ENCODE measurements at places on chromosomes 3 and 15.

GRCh38 chr15:44812029-44812517, 75.7 kb downstream of the TRIM69 start:
- DNase-seq, result no peak

DNA sequence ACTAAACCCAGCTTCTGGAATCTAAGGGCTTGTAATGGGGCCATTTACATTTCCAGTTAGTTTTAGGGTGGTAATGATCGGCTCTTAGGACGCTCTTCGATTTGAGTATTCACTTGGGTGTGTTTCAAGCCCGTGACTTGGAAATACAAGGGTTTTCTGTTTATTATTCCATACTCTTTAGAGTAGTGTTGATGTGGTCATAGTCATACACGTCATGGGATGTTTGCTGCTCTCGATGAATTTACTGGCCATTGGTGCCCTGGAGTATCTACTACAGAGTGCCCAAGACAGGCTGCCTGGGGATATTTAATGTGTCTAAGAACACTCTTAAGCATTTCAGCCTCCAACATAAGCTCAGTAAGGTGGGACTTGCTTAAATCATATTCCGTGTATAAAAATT, 64.1 kb downstream of the PTPRG start:
- DNase-seq, result no peak

DNA sequence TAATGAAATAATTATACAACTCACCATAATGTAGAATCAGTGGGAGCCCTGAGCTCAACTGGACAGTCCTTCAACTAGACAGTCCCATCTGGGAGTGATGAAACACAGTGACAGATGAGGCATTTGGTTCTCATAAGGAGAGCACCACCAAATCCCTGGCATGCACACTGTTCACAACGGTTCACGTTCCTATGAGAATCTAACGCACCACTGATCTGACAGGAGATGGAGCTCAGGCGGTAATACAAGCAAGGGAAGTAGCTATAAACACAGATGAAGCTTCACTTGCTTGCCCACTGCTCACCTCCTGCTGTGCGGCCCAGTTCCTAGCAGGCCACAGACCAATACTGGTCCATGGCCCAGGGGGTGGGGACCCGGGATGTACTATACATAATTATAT, 17.0 kb downstream of the PRKAR2A start:
- no peak for DNase-seq

DNA sequence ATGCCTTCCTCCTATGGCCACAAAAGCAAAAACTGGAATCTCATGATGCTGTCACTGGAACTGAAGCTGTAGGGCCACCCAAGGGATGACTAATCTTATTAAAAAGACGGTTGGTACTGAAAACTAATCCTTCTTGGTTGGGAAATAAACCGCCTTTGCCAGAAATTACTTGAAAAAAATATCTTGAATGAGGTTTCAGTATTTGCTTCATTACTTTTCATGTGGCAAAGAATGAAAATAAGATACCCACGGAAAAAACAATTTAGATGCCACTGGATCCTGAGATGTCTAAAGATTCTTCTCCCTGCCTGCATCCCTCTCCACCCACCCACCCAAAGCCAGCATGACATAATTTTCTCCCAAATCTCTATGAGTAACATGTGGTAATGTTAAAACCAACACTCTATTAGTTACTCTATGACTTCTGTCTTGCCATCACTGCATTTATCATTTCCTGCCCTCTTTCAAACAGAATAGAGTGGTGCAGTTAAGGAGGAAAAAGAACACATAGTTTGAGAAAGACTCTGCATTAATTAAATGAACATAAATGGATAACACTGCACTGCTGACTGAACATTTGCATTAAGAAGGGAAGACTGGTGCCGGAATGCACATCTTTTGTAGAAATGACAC, 111.8 kb upstream of the DPH6 start:
- no peak for DNase-seq

DNA sequence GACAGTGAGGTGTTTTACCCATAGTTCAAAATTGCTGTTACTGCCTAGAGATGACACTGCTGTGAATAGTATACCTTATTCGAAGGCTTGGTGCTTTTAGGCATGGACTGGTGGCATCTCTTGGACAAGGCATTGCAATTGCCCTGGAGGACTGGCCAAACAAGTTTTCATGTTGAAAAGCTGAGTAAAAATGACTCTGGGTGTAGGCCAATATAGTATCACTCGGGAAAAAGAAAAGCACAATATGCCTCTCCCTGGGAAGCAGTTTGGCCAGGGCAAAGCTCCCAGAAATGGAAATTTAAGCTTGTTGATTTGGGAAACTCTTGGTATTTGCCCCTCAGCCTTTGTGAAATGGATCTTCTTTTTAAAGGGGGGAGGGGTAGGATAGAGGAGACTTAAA, 54.8 kb downstream of the ZNF609 start:
- no peak for DNase-seq

All from C1 segment of cervical spinal cord (tissue), 14 donors.